ENCODE measurements at places on chromosomes 16 and 17.

DNA sequence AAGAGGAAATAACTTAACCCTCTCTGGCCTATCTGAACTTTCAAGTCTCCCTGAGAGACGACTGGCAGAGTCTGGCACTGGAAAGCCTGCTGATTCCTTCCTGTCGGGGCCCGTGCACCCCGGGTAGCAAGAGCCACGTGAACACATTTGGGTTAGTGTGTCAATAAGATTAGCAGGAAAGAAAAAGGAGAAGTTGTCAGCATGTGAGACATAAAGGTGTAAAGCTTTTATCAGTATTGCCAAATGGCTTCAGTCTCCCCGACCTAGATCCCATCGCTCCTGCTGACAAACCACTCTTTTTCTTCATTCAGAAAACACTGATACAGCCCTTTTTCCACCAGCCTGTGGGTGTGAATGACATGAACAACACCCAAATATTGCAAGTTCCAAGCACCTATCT, 74.4 kb downstream of the CCT6B start:
- DNase-seq = no peak

- DNase-seq = no peak
Measured at GRCh38 chr17:33515974-33516373, 222.9 kb upstream of the ASIC2 start.

GRCh38 chr16:64361753-64362152, 760.1 kb downstream of the CDH11 start:
- DNase-seq = no peak

DNA sequence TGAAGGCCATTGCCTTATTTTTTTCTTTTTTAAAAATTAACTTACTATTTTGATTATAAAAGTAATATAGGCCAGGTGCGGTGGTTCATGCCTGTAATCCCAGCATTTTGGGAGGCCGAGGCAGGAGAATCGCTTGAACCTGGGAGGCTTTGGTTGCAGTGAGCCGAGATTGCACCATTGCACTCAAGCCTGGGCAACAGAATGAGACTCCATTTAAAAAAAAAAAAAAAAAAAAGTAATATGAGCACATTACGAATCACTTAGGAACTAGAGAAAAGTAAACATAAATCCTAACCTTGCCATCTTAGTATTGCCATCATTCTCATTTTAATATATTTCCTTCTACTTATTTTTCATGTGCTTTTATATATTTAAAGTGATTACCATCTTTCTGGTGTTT, 12.9 kb upstream of the TACO1 start:
- no peak for DNase-seq

DNA sequence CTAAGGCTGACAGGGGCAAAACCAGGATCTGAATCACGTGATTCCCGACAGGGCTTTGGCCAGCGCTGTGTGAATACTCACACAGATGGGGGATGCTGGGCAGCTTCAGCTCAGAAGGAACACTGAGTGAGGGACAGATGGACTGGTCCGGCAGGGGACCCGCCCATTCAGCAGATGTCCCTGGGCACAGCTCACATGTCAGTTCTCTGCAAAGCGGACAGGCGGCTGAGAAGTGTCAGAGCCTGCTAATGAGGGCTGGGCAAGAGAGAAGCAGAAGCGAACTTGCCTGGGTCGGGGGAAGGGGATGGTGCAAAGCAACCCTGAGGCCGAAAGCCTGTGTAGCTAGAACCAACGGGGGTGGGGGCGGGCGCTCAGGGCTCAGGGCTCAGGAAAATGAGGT, 11.9 kb upstream of the GLIS2 start:
- DNase-seq = no peak

DNA sequence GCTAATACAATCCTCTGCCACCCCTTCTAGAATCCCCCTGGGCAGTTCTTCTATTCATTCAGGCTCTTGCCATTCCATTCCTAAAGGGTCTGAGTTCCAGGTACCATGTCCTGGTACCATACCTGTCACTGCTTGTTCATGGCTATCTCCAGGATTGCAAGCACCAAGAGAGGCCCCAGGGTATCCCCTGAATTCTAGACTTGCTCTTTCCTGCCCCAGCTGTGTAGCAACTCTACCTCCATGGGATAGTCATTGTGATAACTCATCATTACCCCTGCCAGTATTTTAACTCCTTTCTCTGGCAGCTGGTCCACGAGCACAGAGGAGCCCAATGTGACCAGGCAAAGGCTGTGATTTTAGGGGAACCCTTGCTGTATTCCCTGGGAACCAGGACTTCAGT, 143.7 kb upstream of the CDH5 start:
- DNase-seq = no peak

DNA sequence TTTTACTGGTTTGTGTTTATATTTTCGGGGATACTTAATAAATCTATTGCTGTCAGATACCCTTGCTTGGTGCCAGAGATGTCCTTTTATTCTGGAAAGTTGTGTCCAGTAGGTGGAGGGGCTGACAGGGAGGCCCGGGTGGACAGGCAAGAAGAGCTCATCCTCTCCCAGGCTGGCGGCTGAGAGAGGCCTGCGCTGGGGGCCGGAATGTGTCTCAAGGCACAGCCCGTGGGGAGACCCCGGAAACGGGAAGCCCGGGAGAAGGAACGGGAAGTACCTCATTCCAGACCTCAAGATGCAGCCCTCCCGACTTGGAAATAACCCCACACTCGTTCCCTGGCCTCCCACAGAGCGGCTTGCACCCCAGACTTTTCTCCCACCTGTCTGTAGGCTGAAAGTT, 12.5 kb upstream of the DEF8 start:
- DNase-seq = no peak

DNA sequence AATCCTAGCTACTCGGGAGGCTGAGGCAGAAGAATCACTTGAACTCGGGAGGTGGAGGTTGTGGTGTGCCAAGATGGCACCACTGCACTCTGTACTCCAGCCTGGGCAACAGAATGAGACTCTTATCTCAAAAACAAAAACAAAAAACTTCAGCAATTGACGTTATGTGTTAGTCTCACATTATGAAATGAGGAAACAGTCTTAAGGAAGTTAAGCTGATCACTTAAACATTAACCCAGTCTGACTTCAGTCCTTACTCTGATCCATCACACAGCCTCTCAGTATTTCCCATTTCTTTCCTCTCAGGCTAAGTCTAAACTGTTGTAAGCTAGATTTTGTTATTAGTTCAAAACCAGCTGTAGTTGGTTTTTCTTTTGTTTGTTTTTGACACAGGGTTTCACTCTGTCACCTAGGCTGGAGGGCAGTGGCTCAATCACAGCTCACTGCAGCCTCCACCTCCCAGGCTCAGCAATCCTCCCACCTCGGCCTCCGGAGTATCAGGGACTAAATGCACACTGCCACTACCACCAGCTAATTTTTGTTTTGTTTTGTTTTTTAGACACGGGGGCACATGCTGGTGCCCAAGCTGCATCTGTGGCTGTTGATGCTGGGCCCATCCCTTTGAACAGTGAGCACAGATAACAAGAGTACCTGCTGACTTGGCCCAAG, 6.3 kb downstream of the JPT1 start:
- DNase-seq = no peak
